Activated CD4-positive, alpha-beta T cell treated with anti-CD3 and anti-CD28 coated beads, Interleukin-2, amount 10 ng/mL, durations not matched to agents 7 days and 5 days (primary cell): ENCODE measurements at places on chromosomes 3 and 15.
A peak's percentile ranks its signal among the peaks of the same experiment; 100 is the strongest.

GRCh38 chr3:52907497-52907896 lies 10.1 kb upstream of the STIMATE start:
- no peak for DNase-seq

DNA sequence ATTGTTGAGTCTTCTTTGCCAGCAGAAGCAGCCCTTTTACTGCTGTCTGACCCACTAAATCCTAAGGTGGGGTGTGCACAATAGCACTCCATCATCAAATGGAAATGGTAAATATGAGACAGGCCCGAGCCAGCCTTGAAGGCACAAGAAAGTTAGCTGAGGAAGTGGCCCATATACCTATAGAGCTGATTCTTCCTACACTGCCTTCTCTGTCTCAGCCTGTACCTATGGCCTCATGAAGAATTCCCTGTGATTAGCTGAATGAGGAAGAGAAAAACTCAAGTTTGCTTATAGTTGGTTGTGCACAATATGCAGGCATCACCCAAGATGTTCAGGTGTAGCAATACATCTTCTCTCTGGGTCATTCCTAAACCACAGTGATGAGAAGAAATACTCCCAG lies 31.7 kb upstream of the XCR1 start:
- DNase-seq = no peak

GRCh38 chr15:60975218-60975617 lies 253.9 kb downstream of the RORA start:
- no peak for DNase-seq

GRCh38 chr3:86702381-86702958 lies 288.5 kb downstream of the VGLL3 start:
- no peak for DNase-seq

DNA sequence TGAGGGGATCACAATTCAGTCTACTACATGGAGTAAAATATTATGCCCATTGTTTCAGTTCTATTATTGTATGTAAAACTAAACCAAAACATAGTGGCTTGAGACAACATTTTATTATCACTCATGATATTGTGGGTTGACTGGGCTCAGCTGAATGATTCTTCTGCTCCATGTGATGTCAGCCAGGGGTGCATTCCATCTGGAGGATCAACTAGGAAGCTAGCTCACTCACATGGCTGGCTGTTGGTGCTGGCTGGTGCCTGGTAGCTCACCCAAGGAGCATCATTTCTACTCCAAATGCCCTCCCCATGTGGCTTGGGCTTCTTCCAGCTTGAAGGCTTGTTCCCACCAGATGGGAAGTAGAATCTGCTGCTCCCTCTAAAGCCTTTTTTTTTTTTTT lies 51.8 kb upstream of the CLRN1 start:
- no peak for DNase-seq

GRCh38 chr15:95887666-95888390 lies 442.7 kb upstream of the NR2F2 start:
- DNase-seq = no peak

DNA sequence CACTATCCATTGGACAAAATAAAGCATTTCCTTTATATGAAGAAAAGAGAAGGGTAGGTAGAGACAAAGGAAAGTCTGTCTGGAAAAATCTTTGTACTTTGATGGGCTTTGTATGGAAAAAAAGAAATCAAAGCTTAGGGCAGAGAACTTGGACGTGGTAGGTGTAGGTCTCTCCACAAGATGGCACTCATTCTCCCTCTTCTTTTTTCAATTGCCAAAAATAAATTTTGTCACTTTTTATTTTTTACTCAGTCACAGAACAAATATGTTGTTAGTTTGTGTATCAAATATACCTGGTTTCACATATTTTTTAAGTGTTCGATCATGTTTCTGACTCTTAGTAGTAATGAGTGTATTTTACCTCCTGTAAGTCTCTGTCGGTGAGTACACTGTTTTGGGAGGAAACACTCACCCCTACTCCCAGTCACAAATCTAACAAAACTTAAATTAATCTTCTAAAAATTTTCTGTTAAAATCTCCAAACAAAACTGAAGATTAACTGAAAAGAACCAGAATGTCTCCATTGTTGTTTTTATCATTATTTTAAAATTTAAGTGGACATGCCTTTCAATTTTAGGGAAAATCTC lies 415.8 kb upstream of the GOLIM4 start:
- DNase-seq = no peak

GRCh38 chr3:195178124-195178910 lies 92.6 kb downstream of the XXYLT1 start:
- no peak for DNase-seq

DNA sequence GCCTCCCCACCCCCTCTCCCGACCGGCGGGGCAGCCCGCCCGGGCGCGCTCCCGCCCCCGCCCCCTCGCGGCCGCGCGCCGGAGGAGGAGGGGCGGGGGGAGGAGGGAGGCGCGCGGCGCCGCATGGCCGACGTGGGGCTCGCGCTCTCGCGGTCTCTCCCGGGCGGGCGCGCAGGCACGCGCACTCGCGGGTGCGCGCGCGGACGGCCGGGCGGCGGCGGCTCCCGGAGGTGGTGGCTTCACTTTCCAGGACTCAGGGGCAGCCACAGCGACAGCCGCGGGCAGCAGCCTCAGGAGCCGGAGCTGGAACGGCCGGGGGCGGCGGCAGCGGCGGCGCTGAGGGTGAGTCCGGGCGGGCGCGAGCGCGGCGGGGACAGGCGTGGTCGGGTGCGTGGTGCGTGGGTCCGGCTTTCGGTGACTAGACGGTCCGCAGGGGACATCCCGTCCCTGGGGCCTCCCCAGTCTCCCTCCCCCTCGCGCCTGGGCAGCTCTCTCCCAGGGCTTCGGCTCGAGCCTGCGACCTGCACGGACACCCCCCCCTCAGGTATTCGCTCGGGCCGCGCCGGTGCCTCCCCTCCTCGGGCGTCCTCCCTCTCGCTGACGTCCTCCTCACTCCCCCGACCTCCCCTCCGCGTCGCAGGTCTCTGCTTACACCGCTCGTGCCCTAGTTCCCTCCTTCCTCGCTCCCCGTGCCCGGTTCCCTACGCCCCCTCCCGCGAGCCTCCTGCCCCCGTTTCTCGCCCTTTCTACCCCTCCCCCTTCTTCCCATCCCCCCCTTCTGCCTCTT lies at the start of gene UBE2E2:
Gene UBE2E2 (plus strand): TSS at position 407 of the 787 bp plus-strand sequence.
- peak; percentile 27 for DNase-seq

DNA sequence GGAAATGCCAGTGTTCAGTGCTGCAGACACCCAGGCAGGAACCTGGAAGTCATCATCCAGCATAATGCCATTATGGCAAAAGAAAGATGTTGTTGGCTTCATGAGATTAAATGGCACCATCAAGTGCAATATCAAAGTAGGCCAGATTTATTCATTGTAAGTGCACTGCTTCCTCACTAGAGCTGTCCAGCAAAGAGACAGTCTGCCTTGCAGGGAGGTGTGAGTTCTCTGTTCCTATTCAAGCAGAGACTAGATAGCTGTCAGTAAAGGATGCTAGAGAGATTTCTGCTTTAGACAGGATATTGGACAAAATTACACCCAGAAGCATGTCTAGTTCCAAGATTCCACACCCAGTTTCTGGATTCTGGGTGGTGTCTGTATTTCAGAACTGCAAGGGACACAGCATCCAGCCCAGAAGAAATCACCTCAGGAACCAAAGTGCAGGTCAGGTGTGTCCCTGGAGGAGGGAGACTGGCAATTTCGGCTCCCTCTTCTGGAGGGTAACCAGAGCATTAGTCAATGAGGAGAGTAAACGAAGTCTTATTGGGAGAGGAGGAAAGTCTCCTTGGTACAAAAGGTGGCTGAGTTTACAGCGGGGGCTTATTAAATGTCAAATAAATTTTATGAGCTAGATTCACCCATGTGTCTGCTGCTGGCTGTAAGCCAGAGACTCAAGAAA lies 377.3 kb downstream of the EPHB1 start:
- no peak for DNase-seq

GRCh38 chr3:133447750-133448477 lies 48.1 kb downstream of the BFSP2 start:
- DNase-seq = no peak

GRCh38 chr15:48748535-48748934 lies 62.3 kb downstream of the CEP152 start:
- no peak for DNase-seq

- DNase-seq = no peak
Measured at GRCh38 chr3:172134352-172134751, 95.0 kb downstream of the FNDC3B start.

GRCh38 chr3:155441026-155441425 lies 147.5 kb upstream of the STRIT1 start:
- DNase-seq = no peak

DNA sequence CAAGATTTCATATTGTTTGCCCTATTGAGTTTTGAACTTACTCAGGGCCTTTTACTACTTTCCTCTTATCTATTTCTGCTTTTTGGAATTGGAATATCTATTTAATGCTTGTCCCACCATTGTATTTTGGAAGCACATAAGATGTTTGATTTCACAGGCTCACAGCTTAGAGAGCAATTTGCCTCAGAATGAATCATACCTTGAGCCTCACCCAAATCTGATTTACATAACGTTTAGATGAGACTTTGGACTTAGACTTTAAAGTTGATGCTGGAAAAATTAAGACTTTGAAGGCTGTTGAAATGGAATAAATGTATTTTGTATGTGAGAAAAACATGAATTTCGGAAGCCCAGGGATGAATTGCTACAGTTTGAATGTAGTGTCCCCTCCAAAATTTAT lies 458.9 kb downstream of the CNTN6 start:
- no peak for DNase-seq

- no peak for DNase-seq
Measured at GRCh38 chr3:51986010-51986947, 2.9 kb downstream of the ACY1 start.

DNA sequence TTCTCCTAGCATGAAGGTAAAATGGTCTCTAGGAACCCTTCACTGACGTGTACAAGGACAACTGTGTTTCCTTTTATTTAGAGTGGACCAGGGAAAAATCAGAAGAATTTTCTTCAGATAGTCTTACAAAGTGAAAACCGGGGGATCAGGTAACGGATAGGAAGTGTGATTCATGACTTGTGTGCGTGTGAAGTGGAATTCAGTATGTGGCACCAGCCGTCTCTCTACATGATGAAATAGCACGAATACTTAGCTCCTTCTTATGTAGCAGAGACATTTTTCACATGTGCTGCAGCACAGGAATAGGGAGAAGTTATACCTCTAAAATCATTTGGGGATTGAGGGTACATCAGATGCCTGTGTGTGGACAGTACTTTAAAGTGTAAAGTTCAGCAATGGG lies 159.2 kb downstream of the MEX3B start:
- DNase-seq = no peak

GRCh38 chr3:170055209-170055608 lies 17.4 kb downstream of the GPR160 start:
- DNase-seq = no peak

GRCh38 chr3:4440951-4441350 lies 26.1 kb downstream of the SUMF1 start:
- no peak for DNase-seq

DNA sequence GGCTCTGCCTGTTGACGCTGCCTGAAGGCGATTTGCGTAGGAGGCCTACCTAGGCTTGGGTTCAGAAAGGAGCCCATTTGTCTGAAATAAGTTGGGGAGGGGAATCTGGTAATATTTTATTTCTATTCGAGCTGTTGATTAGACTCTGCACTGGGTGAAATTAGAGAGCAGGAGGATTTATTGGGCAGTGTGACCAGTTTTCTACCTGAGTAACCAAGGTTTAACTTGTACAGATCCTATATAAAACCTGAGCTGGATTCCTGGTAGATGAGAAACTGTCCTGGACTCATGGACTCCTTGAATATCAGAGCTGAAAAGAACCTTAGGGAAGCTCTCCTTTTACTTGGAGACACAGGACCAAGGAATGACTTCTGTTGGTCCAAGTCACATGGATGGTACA lies 19.6 kb upstream of the GPR156 start:
- DNase-seq = no peak

- DNase-seq = no peak
Measured at GRCh38 chr15:36130641-36131310, 448.6 kb upstream of the CDIN1 start.

GRCh38 chr3:158642474-158643210 lies 1.7 kb upstream of the GFM1 start:
- no peak for DNase-seq

DNA sequence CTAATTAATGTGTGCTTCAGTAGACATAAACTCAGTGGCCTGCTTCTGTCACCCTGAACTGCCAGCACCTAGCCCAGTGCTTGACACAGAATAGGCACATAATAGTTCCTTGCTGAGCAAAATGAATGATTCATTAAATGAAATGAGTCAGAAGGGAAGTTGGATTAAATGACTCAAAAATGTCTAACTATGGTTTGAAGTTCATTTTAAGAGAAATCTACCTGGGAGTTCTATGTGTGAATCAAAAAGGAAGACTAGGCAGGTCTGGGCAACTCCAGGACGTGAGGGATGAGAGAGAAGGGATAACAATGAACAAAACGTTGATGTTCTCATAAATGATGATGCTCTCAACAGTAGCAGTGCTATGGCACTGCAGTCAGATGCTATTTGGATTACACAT lies 175.0 kb downstream of the CFAP20DC start:
- DNase-seq = no peak

GRCh38 chr3:82506204-82506603 lies 744.8 kb upstream of the GBE1 start:
- no peak for DNase-seq

DNA sequence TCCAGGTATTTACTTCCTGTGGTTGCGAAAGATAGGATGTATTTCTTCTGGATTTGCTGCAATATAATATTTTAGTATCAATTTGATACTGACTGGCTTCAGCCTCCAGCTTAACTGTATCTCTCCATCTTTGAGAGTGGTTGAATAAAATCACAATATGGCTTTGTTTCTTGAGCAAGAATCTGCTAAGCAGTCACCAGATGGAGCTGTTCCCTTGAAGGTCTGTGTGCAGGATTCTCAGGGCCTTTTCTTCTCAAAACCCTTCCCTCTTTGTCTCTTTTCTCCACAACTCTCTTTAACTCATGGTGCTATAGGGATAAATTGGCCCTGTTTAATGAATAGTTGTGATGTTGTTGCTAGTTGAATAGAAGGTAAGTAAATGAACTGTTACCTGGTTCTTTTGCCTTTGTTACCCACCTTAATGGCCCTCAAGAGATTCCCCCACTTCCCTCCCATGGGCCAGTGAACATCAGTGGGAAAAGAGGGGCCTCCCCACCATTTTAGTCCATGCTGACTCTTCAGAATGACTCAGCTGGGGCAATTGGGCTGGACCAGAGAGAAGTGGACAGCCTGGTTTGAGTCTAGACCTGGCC lies 34.8 kb upstream of the RAB6B start:
- DNase-seq = peak; percentile 23

DNA sequence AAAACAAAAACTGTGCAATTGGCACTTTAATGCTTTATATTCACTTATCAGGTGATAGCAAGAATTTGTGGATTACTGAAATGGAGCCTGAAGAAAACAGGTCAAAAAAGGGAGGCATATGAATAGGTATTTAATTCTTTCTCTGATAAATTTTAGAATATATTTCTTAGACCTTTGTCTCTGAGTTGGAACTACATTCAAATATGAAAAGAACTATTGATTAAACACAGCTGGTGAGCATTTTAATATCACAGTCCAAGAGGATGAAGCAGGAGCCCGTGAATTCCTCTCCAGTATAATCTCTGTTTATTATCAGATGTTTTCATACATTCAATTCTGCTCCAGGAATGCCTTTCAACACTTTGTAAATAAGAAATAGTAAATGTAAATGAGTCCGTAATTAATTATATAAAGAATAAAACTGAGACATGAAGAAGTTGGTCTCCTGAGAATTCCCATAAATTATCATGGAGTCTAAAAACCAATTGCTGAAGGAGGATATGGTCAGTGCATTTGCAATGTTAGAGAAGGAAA lies 86.3 kb upstream of the ARHGEF26 start:
- no peak for DNase-seq

- no peak for DNase-seq
Measured at GRCh38 chr3:127847236-127847720, 25.0 kb upstream of the MGLL start.
